ENCODE measurements at places on chromosomes 16 and 17. TPM values are rescaled to one million over a fixed set of nuclear protein-coding genes. Genes with fewer than 3 reads are reported as not detected.

The IGFALS gene
- not detected for total RNA-seq

The DNASE1L2 gene
- total RNA-seq, result 1.3 TPM

The LPCAT2 gene
- 5.6 TPM for total RNA-seq

The NFATC3 gene
- total RNA-seq, result 15.0 TPM

The CDRT4 gene
- 1.0 TPM for total RNA-seq

The TBC1D3G gene
- not detected for total RNA-seq

The TGFB1I1 gene
- total RNA-seq, result 53.7 TPM

The C1QTNF1 gene
- 59.1 TPM for total RNA-seq

The PRRT2 gene
- total RNA-seq, result 0.32 TPM

The CNTNAP1 gene
- total RNA-seq, result 4.5 TPM

The PRAC1 gene
- total RNA-seq, result not detected

The SLC16A6 gene
- 0.31 TPM for total RNA-seq

The AURKB gene
- total RNA-seq, result 146 TPM

The MRPL58 gene
- 73.8 TPM for total RNA-seq

The LRRC46 gene
- 3.7 TPM for total RNA-seq

The G6PC1 gene
- not detected for total RNA-seq

The UNC119 gene
- total RNA-seq, result 22.8 TPM

The HBA1 gene
- 2.4 TPM for total RNA-seq

The SMTNL2 gene
- 0.74 TPM for total RNA-seq

The P2RX5 gene
- total RNA-seq, result 24.9 TPM

The C17orf107 gene
- total RNA-seq, result 0.26 TPM

The ABCA9 gene
- total RNA-seq, result not detected

The TP53TG3C gene
- not detected for total RNA-seq

The CYB561 gene
- 36.7 TPM for total RNA-seq

The STAC2 gene
- total RNA-seq, result 7.8 TPM

Data from A549 treated with AZD2906 at 1 μM for 4 hours (cell line).